CD4-positive, alpha-beta T cell (primary cell): ENCODE measurements at places on chromosomes 7 and 10. TPM values are rescaled to one million over a fixed set of nuclear protein-coding genes. Genes with fewer than 3 reads are reported as not detected.

The AKR1D1 gene
- total RNA-seq = not detected

The POLL gene
- 24.3 TPM for total RNA-seq

The NUTM2E gene
- total RNA-seq = 1.6 TPM

The MAGI2 gene
- not detected for total RNA-seq

The PDZD7 gene
- total RNA-seq = 3.1 TPM

The ASZ1 gene
- total RNA-seq = not detected

- no peak overlapping the region for H3K4me3 ChIP-seq
- no peaks in the 10 kb centered on the region for H3K4me1 ChIP-seq
- no peaks in the 10 kb centered on the region for H3K27me3 ChIP-seq
- no peak for DNase-seq
- no peaks in the 10 kb centered on the region for H3K36me3 ChIP-seq
Measured at GRCh38 chr10:121128164-121128563, 277.0 kb downstream of the WDR11 start.

GRCh38 chr7:132354527-132354926 is 221.7 kb downstream of the PLXNA4 start:
- H3K36me3 ChIP-seq = no peaks in the 10 kb centered on the region
- H3K27me3 ChIP-seq = peaks cover 3% of the 10 kb centered on the region

- no peak overlapping the region for H3K27ac ChIP-seq
- H3K27me3 ChIP-seq = no peaks in the 10 kb centered on the region
- DNase-seq = no peak
- H3K4me3 ChIP-seq = no peak overlapping the region
Measured at GRCh38 chr7:102892631-102893278, 20.0 kb upstream of the LRRC17 start.

DNA sequence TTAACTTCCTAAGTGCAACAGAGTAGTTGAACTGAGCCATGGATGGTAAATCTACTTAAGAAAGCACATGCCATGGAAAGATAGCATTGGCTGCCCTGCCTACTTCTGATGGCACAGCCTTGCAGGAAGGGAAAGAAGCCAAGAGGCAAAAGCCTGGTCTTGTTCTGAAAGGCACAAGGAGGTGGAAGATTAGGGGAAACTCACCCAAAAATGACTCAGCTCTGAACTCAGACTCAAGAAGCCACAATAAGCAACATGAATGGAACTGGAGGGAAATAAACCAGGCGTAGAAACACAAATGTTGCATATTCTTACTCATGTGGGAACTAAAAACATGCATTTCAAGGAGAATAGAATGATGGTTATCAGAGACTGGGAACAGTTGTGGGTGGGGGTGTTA is 20.8 kb upstream of the ALOX5 start:
- H3K36me3 ChIP-seq = no peaks in the 10 kb centered on the region
- no peak overlapping the region for H3K4me3 ChIP-seq
- no peak for DNase-seq
- no peaks in the 10 kb centered on the region for H3K4me1 ChIP-seq
- H3K27me3 ChIP-seq = no peaks in the 10 kb centered on the region

DNA sequence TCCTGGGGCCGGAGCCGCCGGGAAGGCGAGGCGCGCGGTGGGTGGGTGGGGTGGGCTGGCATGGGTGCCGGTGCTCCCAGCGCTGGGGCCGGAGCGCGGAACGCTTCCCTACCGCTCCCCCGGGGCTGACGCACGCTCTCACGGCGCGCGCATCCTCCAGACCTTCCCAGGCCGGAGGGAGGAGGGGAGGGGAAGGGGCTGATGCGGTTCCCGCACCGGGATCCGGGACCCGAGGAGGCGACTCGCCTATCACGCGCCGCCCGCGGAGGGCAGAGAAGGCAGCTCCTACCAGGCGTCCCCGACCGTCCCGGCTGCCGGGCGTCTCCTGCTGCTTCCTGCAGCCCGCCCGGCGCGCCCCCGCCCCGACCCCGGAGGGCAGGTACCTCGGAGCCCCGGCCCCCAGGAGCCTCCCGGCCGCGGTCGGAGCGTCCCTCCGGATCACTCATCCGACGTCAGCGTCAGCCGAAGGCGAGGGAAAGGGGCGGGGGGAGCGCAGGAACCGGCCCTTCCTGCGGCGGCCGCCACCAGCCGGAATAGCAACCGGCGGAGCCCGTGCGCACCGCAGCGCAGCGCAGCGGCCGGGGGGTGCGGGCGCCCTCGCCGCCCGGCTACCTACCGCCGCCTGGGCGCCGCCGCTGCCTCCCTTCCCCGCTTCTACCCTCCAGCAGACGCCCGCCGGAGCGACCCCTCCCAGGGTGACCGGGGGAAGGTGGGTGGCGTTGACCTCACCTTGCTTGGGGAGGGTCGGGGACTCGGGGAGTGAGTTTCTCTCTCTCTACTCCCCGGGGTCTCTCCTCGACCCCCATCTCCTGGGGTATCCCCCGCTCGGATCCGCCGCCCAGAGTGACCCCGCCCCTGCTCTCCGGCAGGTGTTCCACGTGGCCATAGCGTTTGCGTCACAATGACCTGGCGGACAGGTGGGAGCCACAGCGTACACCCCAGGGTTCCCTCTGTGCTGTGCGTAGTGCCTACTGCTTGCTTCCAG is at the start of gene ICA1:
Gene ICA1, minus strand, starts transcription at position 457 of the 985 bp plus-strand sequence. CDS start 26,241 bp downstream, outside the sequence.
- peak within 1 kb of the TSS; percentile 39 for H3K4me3 ChIP-seq
- peaks cover 10% of the 10 kb centered on the region for H3K4me1 ChIP-seq
- H3K27me3 ChIP-seq = peaks cover 20% of the 10 kb centered on the region
- H3K27ac ChIP-seq = no peak within 1 kb of the TSS
- no peak for DNase-seq
- no peaks in the 10 kb centered on the region for H3K36me3 ChIP-seq

DNA sequence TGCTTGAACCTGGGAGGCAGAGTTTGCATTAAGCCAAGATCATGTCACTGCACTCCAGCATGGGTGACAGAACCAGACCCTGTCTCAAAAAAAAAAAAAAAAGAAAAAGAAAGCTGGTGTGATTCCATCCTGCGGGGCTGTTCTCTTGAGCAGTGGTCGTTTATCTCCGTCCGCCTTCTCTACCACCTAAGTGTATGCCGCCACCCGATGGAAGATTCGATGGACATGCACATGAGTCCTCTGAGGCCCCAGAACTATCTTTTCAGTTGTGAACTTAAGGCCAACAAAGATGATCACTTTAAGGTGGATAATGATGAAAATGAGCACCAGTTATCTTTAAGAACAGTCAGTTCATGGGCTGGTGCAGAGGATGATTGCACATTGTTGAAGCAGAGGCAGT is 65.7 kb downstream of the ABRAXAS2 start:
- DNase-seq = no peak
- H3K36me3 ChIP-seq = no peaks in the 10 kb centered on the region
- no peak overlapping the region for H3K4me3 ChIP-seq
- H3K27ac ChIP-seq = no peak overlapping the region

DNA sequence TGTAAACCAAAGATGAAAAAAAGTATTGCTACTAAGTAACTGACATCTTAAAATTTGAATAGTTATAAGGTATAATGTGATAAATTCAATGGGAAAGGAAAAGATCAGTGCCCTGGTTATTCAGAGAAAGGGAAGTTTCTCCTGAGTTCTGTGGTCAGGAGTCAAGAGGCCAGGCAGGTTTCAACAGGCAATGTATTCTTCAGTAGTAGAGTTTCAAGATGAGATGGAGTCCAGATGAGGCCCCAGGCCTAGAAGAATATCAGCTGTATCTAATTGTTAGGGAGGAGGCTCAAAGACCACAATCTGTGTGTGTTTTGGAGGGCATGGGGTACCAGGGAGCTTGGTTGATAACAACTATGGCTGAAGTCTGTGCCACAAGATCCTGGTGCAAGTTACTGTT is 101.4 kb upstream of the DLX6 start:
- peaks cover 5% of the 10 kb centered on the region for H3K27me3 ChIP-seq
- H3K4me1 ChIP-seq = no peaks in the 10 kb centered on the region
- no peak for DNase-seq
- no peak overlapping the region for H3K4me3 ChIP-seq
- H3K36me3 ChIP-seq = no peaks in the 10 kb centered on the region

DNA sequence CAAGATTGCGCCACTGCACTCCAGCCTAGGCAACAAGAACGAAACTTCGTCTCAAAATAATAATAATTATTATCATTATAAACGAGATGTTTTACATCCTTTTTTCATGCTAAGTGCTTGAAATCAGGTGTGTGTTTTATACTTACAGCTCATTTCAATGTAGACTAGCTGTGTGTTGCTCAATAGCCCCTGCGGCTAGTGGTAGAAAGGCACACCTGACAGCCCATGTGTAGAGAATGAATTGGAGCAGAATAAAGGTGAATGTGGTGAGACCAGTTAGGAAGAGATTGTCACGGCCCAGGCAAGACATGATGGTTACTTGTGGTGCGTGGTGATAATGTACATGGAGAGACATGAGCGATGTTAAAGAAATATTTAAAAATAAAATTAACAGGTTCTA is 86.7 kb upstream of the TMEM26 start:
- no peak for DNase-seq
- no peaks in the 10 kb centered on the region for H3K36me3 ChIP-seq
- no peaks in the 10 kb centered on the region for H3K27me3 ChIP-seq
- H3K4me1 ChIP-seq = no peaks in the 10 kb centered on the region
- H3K4me3 ChIP-seq = no peak overlapping the region

DNA sequence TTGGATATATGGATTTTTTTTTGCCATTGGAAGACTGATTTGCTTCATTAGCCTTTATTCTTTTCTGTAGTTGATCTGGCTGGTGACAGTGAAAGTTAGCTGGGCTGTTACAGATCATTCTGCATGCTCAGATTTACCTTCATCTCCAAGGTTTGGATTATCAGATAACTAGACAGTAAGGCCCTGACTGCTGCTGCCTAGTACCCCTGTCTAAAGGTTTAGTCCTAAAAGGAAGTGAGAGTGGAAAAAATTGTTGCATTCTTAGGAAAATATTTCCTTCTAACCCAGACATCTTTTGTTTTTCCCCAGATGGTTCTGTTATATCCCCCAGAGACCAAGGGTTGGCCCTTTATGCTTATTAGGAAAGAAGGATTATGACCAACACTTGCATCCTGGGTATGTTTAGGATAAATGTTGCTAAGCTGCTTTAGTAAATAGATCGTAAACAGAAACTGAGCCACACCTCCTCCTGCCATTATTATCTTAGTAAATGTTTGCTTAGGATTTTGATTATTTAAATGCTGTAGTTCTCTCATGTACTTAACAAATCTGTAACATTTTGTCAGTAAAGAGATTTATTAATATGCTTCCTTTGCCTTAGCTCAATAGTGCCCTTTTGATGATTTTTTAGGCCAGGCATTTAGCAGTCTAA is 44.4 kb downstream of the MCU start:
- no peaks in the 10 kb centered on the region for H3K4me1 ChIP-seq
- no peak overlapping the region for H3K27ac ChIP-seq
- H3K4me3 ChIP-seq = no peak overlapping the region
- no peaks in the 10 kb centered on the region for H3K36me3 ChIP-seq
- H3K27me3 ChIP-seq = no peaks in the 10 kb centered on the region
- DNase-seq = no peak

DNA sequence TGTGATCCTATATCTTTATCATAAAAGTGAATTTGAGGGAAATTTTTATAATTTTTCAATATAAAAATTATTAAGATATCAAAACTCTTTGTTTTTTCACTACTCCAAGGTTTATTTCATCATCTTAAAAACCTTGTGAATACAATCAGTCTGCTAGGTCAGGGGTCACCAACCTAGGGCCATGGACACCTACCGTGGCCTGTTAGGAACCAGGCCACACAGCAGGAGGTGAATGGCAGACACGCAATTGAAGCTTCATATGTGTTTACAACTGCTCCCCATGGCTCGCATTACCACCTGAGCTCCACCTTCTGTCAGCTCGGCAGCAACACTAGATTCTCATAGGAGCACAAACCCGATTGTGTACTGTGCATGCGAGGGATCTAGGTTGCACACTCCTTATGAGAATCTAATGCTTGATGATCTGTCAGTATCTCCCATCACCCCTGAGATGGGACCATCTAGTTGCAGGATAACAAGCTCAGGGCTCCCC is 271.2 kb upstream of the C7orf33 start:
- no peak overlapping the region for H3K27ac ChIP-seq

DNA sequence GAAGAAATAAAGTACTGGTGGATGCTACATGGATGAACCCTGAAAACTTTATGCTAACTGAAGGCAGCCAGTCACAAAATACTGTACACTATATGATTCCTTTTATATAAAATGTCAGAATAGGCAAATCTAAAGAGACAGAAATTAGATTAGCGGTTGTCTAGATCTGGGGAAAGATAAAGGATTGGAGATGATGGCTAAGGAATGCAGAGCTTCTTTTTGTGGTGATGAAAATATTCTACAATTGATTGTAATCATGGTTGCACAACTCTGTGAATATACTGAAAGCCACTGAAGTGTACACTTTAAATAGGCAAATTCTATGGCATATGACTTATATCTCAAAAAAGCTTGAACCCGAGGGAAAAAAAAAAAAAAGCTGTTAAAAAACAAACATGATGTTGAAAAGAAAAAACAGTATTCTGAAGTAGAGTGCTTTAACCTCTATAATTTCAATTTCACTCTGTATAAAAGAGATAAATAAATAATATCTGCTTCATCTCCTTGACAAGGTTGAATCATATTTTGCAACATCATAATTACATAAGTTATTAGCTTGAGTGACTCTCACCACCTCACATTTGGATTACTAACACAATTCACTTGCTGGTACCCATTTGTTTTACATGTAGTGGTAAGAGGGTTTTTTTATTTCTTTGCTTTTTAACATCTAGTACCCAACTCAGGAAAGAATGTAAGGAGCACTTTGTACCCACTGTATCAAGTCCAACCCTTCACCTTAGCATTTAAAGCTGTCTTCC is 2.8 kb upstream of the GNAI1 start:
- H3K36me3 ChIP-seq = no peaks in the 10 kb centered on the region
- DNase-seq = no peak
- no peak overlapping the region for H3K27ac ChIP-seq
- peaks cover 3% of the 10 kb centered on the region for H3K4me1 ChIP-seq

DNA sequence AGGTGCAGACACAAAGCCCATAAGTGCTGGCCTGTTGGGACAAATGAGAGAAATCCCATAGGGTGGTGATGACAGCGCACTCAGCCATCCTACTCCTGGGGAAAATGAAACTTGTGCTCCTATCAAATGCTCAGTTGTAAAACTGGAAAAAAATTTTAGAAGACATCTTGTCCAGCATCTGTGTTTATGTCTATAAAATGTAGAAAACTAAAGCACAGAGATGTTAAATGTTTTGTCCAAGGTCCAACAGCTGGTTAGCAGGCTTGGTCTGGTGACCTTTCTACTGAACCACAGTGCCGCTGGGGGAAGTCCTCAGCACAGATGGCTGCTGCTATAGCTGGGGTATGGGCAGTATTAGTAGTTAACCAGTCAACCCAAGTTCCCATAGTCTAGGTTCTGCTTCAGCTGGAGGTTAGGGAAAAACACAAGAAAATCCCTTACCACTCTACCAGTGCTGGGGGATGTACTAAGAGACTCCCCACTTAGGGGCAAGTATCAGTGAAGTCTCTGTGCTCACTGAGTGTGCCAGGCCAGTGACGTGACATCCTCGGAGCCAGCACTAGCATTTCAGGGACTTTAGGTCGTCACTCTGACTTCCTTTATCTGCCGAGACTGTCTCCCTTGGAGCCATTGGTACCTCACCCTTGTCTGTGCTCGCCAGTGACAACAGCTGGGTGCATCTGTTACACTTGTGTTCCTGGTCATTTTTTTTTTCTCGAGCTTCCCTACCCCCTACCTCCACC is 1.9 kb downstream of the TSPAN33 start:
- DNase-seq = no peak
- H3K4me3 ChIP-seq = no peak overlapping the region
- H3K27me3 ChIP-seq = no peaks in the 10 kb centered on the region
- H3K27ac ChIP-seq = no peak overlapping the region

GRCh38 chr10:65112573-65112972 is 1591.4 kb downstream of the REEP3 start:
- no peaks in the 10 kb centered on the region for H3K36me3 ChIP-seq
- DNase-seq = no peak
- no peak overlapping the region for H3K4me3 ChIP-seq
- no peaks in the 10 kb centered on the region for H3K4me1 ChIP-seq
- no peak overlapping the region for H3K27ac ChIP-seq
- no peaks in the 10 kb centered on the region for H3K27me3 ChIP-seq
